Activated CD8-positive, alpha-beta memory T cell treated with anti-CD3 and anti-CD28 coated beads for 24 hours (primary cell): ENCODE measurements at places on chromosomes 1 and 21.

GRCh38 chr1:51313961-51314777 lies 16.2 kb downstream of the TTC39A start:
- no peak for DNase-seq

GRCh38 chr1:63330331-63330916 lies 8.1 kb downstream of the FOXD3 start:
- no peak for DNase-seq

DNA sequence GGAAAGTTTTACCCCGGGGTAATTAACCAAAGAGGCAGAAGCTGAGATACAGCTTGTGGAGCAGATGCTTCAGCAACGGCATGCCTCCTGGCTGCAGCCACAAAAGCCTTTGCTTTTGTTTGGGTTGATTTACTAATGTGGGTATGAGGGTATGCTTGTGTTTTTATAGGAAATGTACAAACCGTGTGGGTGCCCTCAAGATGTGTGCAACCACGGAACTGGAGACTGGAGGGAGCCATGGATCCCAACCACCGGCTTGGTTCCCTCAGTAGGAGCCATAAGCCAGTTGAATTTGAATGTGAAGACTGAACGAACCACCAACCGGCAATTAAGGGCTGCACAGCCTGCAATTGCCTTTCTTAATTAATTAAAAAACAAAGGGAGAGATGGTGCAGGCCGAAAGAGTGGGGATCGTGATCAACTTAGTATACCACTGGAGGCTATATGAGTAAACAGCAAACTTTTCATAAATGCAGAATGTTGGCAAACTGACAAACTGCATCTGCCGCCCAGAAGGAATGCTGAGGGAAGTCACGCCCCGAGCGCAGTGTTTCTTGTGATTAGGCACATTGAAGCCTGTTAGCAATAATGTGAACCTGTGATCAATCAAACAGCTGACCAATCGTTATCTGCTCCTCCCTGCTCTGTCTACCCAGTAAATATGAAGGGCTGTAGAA lies 104.1 kb downstream of the DISP1 start:
- DNase-seq = no peak

DNA sequence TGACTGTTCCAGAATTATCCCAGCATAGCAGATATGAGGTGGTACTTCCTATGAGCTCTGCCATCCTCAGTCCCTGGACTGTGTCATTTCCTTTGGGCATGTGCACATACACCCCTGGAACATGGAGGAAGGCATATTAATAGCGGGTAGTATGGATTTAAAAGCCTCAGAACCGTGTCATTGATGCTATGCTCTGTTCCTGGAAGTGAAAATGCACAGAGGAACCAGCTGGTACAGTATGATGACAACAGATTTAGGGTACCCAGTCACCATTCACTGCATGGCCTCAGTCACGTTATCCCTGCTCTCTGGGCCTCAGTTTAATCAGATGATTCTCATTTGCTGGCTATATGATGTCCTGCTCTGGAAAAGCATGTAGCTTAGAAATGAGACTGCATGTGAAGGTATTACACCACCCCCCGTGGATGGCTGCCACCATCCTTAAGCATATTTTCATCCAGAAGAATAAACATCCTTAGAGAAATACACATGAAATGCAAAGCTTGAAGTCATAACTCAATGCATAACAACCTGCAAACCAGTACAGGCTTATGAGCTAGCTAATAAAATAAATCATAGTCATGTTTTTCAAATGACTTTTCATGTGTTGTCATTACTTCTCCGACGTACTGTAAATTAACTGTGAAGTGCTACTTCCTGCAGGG lies 37.8 kb downstream of the SETD4 start:
- no peak for DNase-seq

DNA sequence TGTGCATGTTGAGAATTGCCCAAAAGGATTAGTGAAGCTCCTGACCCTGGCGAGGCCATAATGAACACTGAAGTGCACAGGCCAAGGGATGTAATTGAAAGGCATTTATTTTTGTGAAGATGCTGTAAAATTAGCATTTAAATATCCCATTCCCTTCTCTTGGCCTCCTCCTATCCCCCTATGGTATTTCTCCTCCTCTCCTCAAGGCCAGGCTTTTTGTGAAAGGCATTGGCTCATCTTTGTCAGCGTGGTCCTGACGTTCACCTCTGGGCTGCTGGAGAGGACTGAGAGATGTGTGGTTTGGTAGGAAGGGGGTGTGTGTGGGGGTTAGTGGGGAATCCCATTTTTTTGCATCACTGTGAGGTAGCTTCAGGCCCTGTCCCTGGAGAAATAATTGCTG lies 81.5 kb upstream of the CD1D start:
- no peak for DNase-seq

DNA sequence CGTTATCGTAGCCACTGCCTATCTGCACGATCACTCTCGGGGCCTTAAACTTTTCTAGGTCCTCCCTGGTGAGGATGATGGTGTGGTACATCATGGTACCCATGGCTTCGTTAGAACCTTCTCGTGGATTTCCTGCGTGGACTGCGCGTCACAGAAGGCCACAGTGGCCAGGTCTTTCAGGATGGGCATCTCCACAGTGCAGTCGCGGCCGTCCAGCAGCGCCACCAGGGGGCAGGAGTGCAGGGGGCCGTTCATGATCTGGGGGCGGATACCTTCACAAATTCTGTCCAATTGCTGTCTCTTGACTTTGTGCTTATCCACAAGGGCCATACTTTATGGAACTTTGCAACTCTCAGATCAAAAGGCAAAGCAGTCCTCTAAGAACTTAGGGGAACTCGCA lies 69.6 kb downstream of the WLS start:
- DNase-seq = no peak

GRCh38 chr1:39680751-39681150 lies 8.8 kb upstream of the NT5C1A start:
- DNase-seq = no peak

GRCh38 chr1:93827128-93827527 lies 51.9 kb downstream of the DNTTIP2 start:
- no peak for DNase-seq

GRCh38 chr1:205798577-205798976 lies 14.4 kb downstream of the SLC41A1 start:
- no peak for DNase-seq

GRCh38 chr21:36388835-36389234 lies 3.6 kb downstream of the CHAF1B start:
- peak; percentile 47 for DNase-seq

- DNase-seq = no peak
Observed at GRCh38 chr1:52920791-52921291, 699 bp downstream of the ECHDC2 start.

- no peak for DNase-seq
Observed at GRCh38 chr1:46094471-46095005, 37.9 kb downstream of the PIK3R3 start.

DNA sequence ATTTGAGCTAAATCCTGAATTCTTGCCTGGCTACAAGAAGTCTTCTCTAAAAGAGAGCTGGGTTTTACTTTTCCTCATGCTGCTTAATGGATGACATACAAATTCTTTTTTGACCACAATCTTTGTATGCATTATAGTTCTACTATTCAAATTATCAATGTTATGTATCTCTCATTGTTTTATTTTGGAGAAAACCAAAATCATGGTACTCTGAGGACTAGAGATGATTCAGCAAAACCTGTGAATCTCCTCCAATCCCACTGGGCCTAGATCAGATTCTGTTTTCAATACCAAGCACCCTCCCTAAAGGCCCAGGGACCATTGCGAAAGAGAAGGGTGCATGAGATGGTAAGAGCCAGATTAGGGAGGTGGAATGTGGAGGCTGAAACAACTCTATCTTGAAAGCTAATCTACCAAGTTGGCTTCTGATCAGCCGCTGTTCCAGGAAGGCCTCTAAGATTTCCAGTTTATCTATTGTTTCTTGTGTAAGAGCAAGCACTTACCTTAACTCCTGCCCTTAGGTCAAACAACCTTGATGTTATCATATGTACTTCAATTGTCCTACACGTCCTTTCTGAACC lies 547.2 kb downstream of the PLPP3 start:
- no peak for DNase-seq

- DNase-seq = no peak
Observed at GRCh38 chr1:95323123-95323522, 89.1 kb downstream of the RWDD3 start.

DNA sequence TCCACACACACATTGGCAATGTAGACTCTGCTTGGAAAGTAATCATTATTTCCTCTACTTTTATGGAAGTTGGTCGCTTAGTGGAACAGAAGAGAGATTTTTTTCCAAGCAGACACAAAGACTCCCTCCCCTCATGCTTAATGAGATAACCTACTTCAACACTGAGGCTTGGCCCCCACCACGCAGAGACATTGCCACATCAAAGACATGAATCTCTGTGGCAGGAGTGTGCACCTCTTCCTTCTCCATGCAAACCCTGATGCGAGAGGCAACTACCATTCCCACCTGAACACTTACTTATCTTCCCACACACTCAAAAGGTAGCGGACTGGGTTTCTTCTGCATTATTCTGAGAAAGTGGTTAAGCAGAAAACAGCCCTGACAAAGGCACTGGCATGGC lies 37.3 kb upstream of the LPAR3 start:
- no peak for DNase-seq

DNA sequence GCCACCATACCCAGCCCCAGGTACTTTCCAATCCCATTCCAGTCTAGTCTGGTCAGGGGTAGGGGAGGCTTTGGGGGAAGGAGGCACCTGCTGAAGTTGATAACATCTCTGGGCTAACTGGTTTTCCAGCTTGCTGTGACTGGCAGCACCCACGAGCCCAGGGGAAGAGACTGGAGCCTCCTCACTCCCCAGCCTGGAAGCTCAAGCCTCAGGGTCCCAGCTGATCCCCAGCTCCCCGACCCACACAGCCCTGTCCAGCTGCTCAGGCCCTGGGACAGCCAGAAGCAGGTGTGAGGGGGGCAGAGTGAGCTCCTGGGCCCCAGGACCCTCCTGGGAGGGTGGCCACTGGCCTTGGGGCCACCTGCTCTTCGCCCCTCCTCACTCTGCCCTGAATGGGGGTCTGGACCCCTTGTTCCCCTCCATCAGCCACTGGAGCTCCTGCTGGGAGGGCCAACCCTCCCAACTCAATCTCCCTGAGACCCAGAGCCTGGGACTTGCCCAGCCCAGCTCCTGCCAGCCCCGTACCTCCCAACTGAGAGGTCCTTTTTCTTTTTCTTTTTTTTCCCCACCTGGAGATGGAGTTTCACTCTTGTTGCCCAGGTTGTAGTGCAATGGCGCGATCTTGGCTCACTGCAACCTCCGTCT lies 23.5 kb upstream of the RNU1-4 start:
- peak; percentile 55 for DNase-seq

GRCh38 chr1:150560576-150561253 lies 11.5 kb downstream of the ADAMTSL4 start:
- peak; percentile 93 for DNase-seq

GRCh38 chr1:71043065-71043464 lies 4.6 kb downstream of the PTGER3 start:
- DNase-seq = no peak

GRCh38 chr1:169487561-169487960 lies 1.8 kb upstream of the SLC19A2 start:
- no peak for DNase-seq

DNA sequence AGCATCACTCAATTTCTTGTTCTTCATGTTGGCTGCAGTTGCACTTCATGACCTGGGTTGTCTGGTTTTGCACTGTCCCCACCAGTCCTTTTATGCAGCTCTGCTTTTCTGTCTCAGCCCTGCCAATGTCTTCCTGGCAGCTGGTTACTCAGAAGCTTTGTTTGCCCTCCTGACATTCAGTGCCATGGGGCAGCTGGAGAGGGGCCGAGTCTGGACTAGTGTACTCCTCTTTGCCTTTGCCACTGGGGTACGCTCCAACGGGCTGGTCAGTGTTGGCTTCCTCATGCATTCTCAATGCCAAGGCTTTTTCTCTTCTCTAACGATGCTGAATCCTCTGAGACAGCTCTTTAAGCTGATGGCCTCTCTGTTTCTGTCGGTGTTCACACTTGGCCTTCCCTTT lies 6.6 kb downstream of the PIGV start:
- DNase-seq = no peak

DNA sequence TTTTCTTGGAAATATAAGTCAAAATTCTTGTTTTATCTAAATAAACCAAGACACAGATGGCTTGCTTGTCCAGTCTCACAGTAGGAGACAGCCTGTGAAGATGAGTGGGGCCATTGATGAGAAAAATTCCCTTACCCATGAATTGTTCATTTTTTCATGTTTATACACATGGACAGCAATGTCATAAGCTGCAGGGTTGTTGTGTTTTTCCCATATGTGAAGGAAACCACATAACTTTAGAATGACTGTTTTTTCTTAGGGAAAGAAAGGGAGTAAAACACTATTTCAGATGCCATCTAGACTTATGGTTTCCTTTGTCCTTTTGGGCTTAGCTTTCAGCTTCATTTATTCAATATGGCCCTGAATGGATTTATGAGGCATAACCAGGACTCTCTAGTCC lies 622.5 kb upstream of the NR5A2 start:
- no peak for DNase-seq

DNA sequence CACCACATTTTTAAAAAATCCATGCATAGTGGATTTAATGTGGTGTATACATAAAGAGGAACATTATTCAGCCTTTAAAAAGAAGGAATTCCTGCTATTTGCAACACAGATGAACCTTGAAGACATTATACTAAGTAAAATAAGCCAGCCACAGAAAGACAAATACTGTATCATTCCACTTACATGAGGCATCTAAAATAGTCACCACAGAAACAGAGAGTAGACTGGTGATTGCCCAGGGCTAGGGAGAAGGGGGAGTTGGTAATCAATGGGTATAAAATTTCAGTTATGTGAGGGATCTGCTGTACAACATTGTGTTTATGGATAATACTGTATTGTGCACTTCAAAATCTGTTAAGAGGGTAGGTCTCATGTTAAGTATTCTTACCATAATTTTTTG lies 10.0 kb downstream of the FAM163A start:
- no peak for DNase-seq

DNA sequence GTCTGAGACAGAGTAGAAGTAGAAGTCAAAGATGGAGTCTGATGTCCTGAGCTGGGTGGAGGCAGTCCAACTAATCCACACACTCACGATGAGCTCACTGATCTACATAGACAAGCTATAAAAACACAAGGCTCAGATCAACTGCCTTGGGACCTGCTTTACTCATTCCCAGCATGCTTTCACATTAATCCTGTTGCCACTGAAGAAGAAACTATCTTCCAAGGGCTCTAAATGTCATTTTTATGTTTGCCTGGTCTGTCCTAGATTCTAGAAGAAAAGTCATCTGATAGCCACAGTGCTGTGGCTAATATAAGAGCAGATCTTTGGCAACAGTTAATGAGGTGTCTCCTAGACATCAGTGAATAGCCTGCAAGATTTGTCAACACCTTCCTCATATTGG lies 522.7 kb downstream of the NUF2 start:
- no peak for DNase-seq

DNA sequence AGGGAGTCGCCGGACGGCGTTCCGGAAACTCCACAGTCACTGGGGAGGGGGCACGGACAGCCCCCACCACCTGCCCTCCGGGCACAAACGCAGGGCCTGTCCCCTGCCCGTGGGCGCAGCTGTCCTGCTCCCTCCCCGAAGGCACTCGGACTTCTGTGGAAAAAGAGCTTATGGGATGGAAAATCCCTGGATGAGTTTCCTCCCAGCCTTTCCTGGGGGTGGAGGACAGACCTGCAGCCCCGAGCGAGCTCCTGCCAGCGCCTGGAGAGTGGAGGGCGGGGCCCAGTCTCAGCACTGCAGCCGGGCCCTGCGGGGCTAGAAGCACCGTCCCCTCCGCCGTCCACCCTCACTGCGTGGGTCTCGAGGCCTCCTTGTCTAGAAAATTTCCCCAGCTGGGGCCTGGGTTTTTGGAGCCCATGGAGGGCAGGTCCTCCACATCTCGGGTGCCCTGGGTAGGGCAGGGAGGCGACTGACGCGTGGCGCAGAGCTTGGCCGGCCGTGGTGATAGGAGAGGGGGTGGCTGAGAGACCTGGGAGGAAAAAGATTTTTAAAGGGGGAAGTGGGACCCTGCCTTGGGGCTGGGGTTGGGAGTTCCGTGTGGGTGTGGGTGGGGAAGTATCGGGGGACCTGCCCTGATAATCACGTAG lies 6.4 kb upstream of the COL6A1 start:
- no peak for DNase-seq
